ENCODE measurements at places on chromosomes 4 and X.

DNA sequence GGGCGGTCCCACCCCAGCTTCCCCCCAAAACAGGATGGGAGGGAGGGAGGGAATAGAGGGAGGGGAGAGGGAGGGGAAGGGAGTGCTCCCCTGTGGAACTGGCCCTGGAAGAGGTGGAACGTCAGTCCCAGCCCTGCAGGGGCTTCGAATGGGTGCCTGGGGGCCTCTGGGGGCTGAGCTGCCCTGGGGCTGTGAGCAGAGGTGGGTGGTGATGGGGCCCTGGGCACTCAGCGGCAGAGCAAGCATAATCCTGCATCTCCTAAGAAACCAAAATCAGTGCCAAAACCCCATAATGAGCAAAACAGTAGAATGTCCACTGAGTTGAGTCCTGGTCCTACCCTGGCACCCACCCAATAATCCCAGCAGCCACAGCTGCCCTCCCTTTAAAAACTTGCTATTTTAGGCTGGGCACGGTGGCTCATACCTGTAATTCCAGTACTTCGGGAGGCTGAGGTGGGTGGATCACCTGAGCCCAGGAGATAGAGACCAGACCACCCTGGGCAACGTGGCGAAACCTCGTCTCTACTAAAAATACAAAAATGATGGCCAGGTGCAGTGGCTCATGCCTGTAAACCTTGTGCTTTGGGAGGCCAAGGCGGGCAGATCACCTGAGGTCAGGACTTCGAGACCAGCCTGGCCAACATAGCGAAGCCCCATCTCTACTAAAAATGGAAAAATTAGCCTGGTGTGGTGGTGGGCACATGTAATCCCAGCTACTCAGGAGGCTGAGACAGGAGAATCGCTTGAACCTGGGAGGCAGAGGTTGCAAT is 11.1 kb downstream of the DOK7 start:
- DNase-seq: no peak

DNA sequence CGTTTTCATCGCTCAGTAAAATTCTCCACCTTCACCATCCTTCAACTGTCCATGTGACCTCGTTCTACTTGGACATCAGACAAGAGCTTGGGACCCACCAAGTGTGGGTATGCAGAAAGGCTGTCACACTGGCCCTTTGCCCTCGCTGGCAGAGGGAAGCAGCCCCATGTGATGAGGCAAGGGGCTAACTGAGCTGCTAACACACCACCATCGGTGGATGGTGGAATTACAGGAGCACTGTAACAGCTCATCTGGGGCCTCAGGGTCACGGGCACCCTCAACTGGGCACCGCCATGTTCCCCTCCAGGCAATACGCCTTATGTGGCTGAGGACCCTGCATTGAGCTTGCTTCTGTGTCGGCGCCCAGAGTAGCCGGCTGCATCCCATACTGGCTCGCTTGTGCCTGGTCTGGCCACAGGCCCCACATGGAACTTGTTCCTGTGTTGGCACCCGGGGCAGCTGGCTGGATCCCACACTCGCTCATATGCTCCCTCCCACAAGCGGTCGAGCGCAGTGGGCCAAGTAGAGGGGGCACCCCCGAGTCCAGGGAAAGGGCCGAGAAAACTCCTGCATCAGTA is 109.5 kb downstream of the TAB3 start:
- no peak for DNase-seq

- DNase-seq: no peak
Measured at GRCh38 chr4:55396308-55397125, 760 bp downstream of the TMEM165 start.

DNA sequence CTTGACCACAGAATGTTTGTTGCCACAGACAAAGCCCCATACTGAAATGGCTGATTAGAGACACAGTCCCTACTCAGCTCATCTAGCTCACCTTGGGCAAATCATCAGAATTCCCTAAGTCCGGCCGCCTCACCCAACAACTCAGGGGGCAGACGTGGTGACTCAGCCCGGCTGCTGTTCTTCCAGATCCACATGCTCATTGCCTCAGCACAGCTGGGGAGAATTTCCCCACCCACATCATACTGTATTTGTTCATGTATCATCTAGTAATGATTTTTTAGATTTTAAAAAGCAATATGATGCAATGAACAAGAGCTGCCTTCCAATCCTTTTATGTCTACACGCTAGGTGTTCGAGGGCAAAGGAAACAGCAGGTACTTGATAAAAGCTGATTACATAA is 333.8 kb upstream of the TENM3 start:
- no peak for DNase-seq

- peak; percentile 30 for DNase-seq
Measured at GRCh38 chr4:52376132-52376704, 282.9 kb downstream of the USP46 start.

DNA sequence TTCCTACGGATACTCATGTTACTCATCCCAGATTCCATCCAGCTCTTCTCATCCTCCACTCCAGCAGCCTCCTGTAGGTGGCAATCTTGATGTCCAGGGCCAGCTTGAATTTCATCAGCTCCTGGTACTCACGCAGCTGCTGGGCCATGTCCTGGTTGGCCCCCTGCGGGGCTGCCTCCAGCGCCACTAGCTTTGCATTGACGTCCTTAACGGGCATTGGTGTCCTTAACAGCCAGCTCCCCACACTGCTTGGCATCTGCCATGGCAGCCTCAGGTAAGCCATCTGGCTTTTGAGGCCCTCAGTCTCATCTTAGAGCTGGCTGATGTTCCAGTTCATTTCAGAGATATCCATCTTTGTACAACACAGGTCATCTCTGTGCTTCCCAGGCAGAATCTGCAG is 223.7 kb downstream of the FGF13 start:
- DNase-seq: no peak

- DNase-seq: no peak
Measured at GRCh38 chr4:97530676-97531075, 612.6 kb downstream of the STPG2 start.

DNA sequence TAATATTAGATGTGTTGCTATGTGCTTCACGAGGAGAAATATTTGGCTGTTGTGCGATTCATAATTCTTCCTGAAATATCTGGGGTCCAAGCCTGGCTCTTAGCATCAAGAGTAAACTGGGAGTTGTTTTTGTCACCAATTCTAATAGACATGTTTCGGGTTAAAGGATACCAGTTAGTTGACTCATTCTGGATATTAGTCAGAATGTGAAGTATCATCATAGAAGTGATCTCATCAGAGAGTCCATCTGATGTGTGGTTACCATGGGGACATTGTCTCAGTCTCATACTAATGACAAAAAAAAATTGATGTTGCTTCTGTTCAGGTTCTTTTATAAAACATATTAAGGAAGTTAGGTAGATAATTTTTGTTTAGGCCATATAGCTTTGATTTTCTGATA is 57.2 kb upstream of the MTMR1 start:
- no peak for DNase-seq

DNA sequence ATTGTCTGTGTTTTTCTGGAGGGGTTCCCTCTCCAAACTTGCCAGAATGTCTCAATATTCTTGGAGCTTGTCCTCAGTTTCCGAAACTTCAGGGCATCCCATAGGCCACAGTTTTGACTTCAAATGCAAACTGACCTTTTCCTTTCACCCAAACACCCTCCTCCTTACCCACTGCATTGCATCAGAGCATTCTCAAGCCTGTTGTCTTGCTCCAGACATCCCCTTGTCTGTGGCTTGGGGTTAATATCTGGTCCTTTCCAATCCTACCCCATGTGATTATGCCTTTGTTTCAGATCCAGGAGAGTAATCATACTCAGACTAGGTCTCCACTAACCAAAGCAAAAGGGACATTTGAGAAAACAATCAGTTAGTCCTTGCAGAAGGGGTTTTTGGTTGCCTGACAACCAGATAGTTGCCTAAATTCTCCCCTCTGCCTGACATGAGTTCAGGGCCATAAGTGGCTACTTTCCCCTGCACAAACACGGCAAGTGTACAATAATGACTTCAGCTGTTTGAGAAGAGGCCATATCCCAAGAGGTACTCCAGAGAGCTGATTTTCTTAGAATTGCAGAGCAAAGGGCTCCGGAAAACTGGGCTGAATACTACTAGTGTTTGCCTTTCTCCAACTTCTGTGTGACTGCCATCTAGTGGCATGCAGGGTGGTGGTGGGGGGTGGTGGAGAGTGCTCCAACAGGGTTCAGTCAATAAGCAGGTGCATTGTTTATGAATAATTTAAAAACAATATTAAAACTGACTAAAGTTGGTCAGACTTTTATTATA is 130.2 kb downstream of the CHRDL1 start:
- no peak for DNase-seq

DNA sequence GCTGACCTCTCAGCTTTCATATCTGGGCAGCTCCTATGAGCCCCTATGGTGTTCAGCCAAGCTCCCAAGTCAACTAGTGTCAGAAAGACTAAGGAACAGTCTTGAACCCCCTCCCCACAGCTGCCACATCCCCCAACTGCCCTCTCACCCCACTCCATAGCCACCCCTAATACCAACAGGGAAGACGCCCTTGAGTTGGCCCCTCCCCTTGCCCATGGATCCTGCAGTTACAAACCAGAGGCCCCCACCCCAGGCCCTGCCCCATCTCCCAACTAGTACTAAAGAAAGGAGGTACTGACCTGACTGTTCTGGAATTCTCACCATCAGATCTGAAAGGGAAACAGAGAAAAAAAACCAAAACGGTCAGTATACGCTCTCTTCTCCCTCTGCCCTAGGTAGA is 10.2 kb upstream of the IQSEC2 start:
- no peak for DNase-seq

- DNase-seq: peak; percentile 82
Measured at GRCh38 chrX:13151828-13152517, 107.6 kb upstream of the FAM9C start.

DNA sequence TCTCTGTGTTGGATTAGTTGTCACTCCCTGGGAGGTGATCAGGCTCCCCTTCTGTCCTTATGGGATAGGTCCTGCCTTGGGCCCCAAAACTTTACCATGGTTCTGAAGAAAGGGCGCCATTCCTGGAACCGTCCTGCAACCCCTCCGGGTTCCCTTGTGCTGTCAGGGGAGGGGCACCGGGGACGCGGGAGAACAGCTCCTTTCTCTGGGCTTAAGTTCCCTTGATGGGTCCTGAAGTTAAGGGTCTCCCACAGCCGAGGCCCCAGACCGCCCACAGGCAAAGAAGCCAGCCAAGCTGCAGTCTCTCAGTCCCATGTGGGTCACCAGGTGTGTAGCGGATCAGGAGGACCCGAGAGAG is 44.8 kb downstream of the UGT2A3 start:
- DNase-seq: no peak

- DNase-seq: no peak
Measured at GRCh38 chrX:51975360-51975759, 81.9 kb downstream of the MAGED1 start.

DNA sequence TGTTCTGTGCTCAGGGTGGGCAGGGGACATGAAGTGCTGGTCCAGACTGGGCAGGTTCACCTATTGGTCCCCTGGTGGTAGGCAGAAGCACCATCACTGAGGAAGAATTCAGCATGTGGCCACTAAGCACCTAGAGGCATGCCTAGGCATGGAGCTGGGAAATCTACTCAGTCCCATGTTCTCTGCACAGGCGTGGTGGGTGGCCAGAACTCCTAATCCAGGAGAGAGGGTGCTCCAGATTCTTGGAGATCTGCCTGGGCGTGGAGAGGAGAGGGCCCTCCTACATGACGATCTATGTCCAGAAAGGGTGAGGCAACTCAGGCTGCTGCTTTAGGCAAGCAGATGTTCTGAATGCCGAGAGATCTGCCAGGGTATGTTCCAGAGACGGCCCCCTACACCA is 44.6 kb upstream of the MAGEC2 start:
- DNase-seq: no peak

DNA sequence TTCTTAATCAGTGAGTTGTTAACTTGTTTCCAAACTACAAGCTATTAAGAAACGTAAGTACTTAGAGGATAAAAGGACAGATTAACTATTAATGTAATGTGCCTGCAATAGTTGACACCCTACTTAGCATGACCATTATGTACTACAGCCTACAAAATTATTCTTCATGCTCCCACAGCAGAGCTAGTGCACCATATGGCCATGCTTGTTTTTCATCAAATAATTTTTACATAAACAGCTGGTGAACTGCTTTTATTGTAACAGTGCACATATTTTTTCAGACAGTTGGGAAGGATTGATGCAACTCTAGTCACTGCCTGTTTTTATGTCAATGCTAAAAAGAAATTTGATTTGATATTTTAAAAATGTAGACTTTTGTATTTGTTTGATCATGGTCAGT is 10.2 kb upstream of the MAGEB10 start:
- DNase-seq: no peak

DNA sequence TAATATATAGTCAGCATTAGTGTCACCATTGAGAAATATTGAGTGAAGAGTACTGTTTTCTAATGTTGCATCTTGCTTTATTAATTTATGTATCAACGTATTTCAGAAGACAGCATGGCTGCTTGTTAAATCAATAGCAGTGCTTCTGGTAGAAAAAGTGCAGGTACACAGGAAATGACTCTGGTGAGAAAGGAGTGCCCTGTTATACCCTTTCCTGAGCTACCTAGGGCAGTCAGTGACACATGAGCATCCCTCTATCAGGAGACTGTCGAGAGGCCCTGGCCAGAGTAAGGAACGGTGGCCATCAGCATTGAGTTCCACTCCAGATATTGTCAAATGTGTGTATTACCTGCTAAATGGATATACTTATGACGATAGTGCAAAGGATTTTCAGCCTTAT is 42.1 kb downstream of the SCML1 start:
- no peak for DNase-seq

- DNase-seq: peak; percentile 6
Measured at GRCh38 chr4:37721995-37722638, 35.9 kb upstream of the RELL1 start.

DNA sequence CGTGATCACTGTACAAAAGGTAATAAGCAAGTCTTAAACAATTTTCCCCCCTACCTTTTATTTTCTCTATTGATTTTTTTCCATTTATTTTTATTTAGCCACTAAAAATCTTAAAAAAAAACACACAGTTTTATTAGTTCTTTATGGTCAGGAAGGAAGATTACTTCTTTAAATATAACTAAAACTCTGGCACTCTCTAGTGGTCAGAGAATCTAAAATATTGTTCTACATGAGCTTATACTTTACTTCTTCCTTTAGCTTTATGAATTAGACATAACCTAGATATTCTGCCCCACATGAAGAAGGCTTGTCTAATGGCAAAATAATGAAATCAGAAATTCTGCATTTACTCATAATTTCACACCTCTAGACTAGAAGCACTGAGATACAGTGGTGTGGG is 135.2 kb downstream of the PDE5A start:
- DNase-seq: peak; percentile 1

- DNase-seq: no peak
Measured at GRCh38 chrX:43745938-43746721, 90.0 kb downstream of the MAOA start.

DNA sequence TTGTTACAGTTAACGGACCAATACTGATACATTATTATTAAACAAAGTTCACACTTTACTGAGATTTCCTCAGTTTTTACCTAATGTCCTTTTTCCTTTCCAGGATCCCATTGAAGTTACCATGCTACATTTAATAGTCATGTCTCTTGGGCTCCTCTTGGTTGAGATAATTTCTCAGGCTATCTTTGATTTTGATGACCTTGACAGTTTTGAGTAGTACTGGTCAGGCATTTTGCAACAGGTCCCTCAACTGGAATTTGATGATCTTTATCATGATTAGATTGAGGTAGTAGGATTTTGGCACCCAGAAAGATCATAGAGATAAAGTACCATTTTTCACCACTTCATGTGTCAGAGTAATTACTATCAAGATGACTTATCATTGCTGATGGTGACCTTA is 53.8 kb downstream of the NDNF start:
- DNase-seq: no peak

- no peak for DNase-seq
Measured at GRCh38 chr4:186932631-186933187, 209.1 kb upstream of the FAT1 start.

- DNase-seq: no peak
Measured at GRCh38 chrX:118286066-118286762, 59.7 kb upstream of the WDR44 start.

All from CD4-positive, alpha-beta T cell treated with Interleukin-21 for 1 hour (primary cell).